ENCODE measurements at places on chromosomes 5 and 9. TPM values are rescaled to one million over a fixed set of nuclear protein-coding genes. Genes with fewer than 3 reads are reported as not detected.

Gene JAKMIP2
- total RNA-seq = 0.39 TPM

DNA sequence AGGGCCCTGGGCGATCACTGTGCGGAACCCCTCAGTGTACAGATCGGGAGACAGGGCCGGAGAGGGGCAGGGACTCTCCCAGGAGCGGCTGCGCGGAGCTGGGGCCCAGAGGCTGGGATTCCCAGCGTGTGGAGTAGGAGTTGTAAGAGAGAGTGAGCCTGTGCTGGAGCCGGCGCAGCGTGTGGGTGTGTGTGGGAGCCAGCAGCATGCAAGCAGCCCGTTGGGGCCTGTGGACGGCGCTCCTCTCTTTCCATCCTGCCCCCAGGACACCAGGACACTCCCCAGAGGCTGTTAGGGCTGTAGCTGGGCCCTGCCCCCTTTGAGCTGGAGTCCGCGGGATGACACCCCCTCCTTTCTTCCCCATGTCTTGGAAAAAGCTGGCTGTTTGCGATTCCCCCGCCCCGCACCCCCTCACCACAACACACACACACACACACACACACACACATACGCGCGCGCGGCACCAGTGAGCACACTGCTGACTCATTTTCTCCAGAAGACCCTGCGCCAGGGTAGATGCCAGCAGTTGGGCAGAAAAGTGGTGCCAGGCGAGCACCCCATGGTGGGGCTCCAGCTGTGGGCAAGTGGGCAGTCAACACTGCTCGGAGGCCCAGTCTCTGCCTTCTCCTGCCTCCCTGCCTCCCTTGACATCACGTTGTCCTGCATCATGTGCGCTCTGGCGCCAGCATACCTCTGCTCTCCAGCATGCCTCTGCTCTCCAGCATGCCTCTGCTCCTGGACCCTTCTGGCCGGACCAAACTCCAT, 1.5 kb downstream of the COL27A1 start:
- DNase-seq = peak; percentile 77

Gene CAPSL
- not detected for total RNA-seq

DNA sequence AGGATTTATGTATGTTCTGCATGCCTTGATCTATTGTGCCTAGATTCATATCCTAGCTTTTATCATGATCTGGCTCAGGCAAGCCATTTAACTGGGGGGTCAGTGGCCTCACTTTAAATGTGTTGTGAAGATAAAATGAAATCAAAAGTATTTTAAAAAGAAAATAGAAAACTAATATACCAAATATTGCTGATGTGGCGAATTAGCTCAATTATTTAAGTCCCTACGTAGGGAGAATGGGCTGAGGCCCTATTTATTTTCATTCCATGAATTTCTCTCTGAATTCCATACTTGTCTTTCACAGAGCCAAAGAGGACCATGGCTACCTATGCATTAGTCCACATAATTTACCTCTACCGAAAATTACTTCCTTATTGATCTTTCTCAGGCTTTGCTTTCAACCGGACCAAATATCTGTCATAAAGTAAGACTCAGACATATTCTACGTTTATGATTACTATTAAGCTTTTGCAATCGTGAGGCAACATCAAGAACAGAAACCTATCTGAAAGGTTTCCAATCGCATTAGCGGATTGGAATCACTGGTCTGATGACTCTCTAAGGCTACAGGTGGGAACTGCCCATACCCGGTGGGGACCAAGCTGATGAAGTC, 1.7 kb downstream of the MBLAC2 start:
- no peak for DNase-seq

GRCh38 chr9:121976751-121977150, 116.4 kb downstream of the TTLL11 start:
- no peak for DNase-seq

Gene SELENOP
- 1,892 TPM for total RNA-seq

Gene TLX3
- total RNA-seq = not detected

GRCh38 chr5:154038261-154038706, 426 bp downstream of the FAM114A2 start:
- DNase-seq = no peak

Gene URM1
- total RNA-seq = 22.1 TPM

DNA sequence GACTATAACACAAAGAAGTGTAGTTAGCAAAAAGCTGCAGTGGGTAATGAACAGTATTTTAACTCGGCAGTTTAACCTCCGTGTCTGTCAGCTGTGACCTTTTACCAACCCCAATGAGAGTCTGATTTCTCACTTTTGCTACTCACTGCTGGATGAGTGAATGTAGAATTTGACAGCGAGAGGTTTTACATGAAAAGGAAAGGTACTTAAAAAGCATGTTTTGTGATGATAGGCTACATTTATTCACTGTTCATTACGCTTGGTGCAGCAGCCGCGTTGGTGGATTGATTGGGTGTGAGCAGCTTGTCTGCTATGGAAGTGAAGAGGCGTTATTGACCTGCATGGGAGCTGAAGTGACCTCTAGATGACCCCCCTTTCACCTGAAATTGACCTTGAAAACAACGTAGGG, 867.7 kb downstream of the NR2F1-AS1 start:
- DNase-seq = no peak

DNA sequence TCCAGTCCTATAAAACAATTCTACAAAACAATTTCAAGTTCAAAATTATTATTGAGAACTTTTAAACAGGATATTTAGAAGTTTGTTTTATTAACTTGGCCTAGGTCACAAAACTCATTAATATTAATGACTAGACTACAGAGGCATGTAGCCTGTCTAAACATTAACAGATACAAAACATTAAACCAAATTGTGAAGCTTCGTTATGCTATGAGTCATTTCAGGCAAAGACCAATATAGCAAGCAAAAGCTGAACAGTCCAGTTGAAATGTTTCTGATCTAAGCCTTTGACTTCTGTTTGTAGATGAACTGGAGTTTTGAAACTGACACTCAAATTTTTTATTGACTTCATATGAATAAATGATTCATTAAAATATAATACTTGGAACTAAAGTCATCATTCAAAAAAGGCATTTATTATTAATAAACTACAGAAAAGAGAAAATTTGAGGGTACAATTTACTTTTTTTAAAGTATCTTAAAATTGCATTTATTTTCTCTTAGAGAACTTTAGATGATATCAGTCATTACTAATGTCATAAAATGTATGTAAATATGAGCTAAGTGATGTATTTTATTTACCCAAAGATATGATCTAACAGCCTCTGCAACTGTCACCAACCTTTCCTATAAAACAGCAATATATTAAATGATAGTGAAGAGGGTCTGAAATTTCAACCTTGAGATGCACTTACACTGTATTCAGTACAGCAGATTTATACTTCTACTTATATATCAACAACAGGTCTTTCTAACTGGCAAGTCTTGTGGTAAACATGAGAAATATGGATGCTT, 188.8 kb downstream of the COMMD10 start:
- DNase-seq = no peak

Gene DDX4
- total RNA-seq = not detected

Gene PCDHB13
- total RNA-seq = 0.72 TPM

Gene PALM2AKAP2
- 26.4 TPM for total RNA-seq

GRCh38 chr5:57653636-57654290, 171.2 kb upstream of the ACTBL2 start:
- no peak for DNase-seq

DNA sequence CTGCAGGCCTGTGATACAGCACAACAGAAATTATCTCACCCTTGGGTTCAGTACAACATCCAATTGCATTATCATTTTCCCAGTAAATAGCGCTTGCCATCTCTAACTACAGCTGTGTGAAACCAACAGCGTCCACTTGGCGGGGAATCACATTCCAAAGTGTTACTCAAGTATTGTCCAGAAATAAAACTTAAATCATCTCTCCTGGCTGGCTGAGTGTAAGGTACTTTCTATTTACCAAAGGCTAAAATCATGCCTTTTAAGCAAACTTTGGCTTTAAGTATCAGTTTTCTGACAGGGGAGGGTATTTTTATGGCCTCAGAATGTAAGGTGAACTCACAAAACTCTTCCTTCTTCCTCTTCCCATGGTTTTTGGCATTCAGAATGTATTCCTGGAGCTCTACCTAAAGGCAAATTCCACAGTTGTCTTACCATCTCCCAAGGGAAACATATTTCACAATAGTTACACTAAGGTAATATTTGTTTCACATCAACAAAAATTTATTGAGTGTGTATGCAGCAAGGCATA, 205.6 kb upstream of the MPDZ start:
- DNase-seq = no peak

- DNase-seq = peak; percentile 31
Observed at GRCh38 chr5:2166306-2166978, 283.7 kb upstream of the IRX4 start.

DNA sequence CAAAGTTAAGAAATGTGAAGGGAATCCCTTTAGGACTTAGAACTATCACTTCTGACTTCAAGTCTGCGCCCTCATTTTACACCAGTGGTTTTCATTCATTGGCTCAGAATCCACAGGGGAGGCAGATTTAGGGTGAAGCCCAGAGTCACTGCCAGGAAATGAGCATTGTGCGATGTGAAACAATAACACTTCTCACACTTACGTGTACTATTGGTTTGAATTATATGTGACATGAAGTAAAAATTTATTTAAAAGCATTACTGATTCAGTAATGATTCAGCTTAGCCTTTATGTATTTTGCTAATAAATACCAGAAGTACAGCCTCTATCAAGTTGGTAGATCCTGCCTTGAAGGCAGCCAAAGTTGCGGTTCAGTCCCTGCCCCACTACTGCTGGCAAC, 98.6 kb downstream of the PAM start:
- DNase-seq = no peak

- DNase-seq = no peak
Observed at GRCh38 chr9:18149471-18150011, 324.4 kb upstream of the ADAMTSL1 start.

Gene NDUFS6
- 23.2 TPM for total RNA-seq

- no peak for DNase-seq
Observed at GRCh38 chr9:110785166-110785565, 116.6 kb downstream of the MUSK start.

GRCh38 chr9:131391020-131391419, 2.9 kb upstream of the PRRC2B start:
- no peak for DNase-seq

DNA sequence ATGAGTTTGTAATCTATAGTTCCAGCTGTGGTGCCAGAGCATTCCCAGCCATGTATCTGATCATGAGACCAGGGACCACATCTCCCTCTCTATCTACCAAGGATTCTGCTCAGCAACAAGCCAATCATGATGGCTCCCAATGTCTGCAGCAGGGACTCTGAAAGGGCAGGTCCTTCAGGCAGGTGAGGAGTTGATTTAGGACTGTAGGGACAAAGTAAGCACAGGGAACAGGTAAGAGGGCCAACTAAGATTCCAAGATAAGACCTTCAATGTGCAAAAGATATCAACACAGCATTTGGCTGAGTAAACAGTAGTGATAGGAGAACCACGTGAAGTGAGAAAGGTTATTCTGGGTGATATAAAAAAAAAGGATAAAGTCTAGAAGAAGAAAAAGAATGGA, 8.5 kb downstream of the XPA start:
- no peak for DNase-seq

Gene TTC16
- total RNA-seq = not detected

- DNase-seq = no peak
Observed at GRCh38 chr9:108168236-108168850, 678.8 kb upstream of the KLF4 start.

GRCh38 chr5:35898952-35899660, 39.3 kb downstream of the CAPSL start:
- no peak for DNase-seq

DNA sequence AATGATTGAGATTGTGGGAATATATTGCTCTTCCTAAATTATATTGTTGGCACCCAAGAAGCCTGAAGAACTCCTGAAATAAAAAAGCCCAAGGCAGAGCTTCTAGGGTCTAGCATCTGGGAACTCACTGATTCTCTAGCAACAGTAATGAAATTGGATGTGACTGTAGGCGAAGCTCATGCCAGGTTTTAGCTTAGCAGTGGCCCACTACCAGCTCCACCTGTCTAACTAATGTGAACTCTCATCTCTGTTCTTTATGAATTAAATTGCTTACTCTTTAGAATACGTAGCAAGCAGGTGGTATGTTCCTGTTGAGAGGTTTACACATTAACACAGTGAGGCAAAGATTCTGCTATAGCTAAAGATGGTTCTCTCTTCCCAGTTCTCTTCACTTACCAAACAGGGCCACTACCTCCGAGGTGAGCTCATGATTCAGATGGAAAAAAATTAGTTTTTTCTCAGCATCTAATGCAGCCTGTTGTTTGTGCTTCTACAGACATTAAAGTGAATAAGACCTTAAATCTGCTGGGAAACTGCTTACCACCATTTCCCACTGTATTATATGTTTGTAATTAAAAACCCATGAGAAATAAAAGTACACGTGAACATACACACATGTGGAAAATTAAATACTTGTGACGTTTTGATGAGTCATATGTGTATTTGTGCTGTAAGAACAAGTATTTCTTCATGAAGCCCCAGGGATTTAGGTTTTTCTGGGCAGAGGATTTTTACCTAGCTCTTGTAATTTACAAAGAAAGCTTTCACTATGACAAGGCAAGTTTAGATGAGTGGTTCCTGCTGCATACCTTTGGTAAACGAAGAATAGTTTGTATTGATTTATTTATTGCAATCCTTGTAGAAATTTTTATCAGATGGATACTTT, 360.1 kb downstream of the KDM4C start:
- no peak for DNase-seq

Gene IL7R
- total RNA-seq = 7.4 TPM

GRCh38 chr9:135075234-135076142, 12.0 kb upstream of the OLFM1 start:
- no peak for DNase-seq

GRCh38 chr5:31408814-31409213, 123.1 kb downstream of the DROSHA start:
- DNase-seq = no peak

GRCh38 chr5:132677191-132677590, 3.4 kb downstream of the IL4 start:
- DNase-seq = no peak

Gene GRXCR2
- total RNA-seq = not detected

DNA sequence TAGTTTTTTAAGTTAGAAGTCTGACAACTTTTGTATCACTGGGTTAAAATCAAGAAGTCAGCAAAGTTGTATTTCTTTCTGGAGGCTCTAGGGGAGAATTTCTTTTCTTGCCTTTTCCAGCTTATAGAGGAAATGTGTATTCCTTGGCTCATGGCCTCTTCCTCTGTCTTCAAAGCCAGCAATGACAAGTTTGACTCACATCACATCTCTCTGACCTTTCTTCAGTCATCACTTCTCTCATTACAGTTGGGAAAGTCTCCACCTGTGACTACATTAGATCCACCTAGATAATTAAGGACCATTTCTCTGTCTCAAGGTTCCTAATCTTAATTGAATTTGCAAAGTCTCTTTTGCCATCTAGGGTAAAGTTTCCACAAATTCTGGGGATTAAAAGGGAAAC, 339.9 kb downstream of the TENT4A start:
- no peak for DNase-seq

DNA sequence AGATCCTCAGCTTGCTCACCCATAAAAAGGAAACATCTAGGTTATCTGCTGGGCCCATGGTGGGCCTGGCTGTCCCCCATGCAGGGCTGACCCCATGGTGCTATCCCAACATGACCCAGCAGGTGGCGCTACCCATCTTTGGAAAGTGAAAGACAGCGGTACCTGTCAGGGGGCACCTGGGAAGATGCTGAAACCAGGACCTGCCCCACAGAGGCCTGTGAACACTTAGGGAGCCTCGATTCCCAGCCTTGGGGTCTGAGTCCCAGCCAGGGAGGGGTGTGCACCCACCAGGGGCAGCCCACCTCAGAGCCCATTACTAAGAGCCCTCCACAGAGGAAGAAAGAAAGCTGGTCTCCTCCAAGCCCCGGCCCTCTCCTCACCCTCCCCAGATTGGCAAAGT, 46.6 kb upstream of the IPPK start:
- peak; percentile 54 for DNase-seq

GRCh38 chr5:71645030-71645429, 57.9 kb downstream of the MCCC2 start:
- DNase-seq = no peak

Gene SLC6A3
- not detected for total RNA-seq

Gene ADAMTS2
- total RNA-seq = 6.3 TPM

Gene CDO1
- 158 TPM for total RNA-seq
